ENCODE measurements at places on chromosomes 6 and 20.

DNA sequence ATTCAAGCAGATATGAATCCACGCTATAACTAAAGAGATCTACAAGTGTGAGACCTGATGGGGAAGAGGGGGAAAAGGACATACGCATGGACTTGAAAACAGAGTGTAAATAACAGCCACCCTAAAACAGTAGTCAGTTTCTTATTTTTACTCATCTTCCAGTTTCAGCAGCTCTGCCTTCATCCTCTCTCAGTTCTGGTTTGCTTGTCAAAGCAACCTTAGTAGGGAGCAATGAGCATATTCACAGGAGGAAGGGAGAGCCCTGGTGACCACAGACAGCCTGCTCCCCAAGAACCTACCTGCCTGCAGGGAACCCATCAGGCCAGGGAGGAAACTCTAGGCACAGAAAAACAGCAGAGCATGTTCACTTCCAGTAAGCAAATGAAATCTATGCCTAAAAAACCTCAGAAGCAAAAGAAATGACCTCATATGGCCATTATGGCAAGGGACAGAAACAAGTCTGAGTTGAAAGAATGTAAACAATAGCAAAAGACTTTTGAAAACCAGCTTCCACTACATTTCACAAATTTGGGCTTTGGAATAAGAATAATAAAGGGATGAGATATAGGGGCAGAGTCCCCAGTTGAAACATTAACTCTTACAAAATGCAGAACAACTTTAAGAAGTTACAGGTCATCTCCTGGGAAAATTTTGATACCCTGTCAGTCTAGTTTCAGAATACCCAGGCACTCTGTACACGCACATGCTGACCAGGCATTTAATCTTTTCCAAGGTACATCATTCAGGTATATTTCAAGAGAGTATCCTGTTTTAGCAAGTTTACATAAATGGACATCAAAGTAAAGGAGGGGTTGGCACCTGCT lies 120.8 kb upstream of the BCLAF1 start:
- no peak for DNase-seq

DNA sequence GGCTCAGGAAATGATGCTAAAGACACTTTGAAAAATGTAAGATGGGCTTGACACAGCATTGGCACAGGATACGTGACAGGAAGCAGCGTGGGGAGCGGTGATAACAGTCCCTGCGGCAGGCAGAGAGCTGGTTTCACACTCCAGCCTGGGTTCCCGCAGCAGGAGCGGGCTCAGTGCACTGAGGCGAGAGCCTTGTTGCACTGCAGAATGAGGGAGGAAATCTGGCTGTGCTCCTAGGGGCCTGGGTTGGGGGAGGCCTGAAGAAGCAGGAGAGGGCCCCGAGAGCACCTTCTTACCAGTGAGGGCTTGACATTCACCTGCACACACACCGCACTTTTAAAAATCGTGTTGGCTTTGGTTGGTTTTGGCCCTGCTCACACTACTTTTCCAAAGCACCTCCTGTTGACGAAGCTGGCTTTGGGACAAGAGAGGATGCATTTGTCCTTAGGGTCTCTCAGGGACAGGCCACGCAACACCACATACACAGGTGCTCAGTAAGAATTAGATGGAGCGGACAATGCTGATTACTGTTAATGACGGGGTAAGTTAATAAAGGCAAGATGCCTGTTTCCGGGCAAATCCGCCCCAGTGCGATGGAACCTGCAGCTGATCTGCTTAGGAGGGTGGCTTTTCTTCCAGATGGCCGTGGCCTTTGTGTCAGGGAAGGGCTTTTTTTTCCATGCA lies 49.4 kb upstream of the ARMC2 start:
- peak; percentile 14 for DNase-seq

DNA sequence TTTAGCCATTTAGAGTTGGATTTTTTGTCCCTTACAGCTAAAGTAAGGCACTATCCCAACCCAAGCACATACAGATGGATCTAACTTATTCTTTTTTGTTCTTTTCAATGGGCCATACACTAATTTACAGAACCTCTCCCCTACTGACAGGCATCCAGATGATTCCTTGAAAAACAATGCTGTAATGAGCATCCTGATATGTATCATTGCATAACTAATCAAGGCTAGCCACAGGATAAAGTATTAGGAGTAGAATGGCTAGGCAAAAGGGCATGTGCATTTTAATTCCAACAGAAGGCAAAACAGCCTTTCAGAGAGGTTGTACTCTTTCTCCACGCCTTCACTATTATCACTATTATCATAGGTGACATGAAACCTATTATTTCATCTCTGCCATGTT lies 54.1 kb downstream of the ELOVL5 start:
- no peak for DNase-seq

GRCh38 chr6:15073883-15074465 lies 171.9 kb upstream of the JARID2 start:
- DNase-seq: no peak

DNA sequence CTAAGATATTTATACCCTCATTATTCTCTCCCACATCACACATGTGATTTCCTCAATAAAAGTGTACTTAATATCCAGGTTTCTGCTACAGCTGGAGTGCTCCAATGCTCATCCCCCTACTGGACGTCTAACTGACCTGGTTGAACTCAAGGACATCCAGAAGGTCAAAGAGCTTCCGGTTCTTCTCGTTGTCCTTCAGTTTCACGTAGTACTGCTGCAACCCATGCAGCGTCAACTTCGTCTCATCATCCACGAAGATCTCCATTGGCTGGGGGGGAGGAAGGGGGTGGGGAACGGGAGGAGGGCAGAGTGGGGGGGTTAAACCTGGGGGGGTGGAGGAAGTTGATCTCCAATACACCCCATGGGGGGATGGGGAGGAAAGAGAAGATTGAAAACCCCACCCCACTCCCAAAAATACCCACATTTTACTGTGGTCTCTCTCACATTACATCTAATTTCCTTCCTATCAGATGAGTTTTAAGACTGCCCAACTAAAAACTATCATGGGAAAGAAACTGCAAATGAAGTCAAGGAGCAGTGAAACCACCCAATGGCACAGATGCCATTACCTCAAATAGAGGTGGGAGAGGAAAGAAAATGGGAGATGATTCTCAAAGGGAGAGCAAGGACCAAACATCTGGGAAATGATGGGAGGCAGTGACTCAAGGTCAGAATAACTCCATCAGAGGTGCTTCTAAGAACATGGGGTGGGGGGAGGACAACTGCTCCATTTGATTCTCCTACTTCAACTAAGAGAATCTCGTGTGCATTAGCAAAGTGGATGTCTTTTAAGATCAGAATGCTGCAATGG lies 4.1 kb downstream of the MCCD1 start:
- DNase-seq: no peak

DNA sequence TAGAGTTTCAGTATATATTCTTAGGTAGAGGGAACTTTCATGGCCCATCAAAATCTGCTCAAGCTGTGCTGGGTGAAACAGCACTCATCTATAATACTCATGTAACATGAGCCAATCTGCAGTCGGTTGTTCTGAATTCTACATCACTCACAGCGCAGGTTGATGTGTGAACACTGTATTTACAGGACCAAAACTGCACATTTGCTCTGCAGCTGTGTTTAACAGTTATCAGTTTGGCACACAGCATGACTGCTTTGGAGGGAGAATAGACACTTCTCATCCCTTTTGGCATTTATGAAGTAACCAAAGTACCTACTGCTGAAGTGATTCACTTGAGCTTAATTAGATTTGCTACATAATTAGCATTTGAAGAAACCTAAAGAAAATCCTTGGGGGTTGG lies 225.1 kb downstream of the BCKDHB start:
- DNase-seq: no peak

DNA sequence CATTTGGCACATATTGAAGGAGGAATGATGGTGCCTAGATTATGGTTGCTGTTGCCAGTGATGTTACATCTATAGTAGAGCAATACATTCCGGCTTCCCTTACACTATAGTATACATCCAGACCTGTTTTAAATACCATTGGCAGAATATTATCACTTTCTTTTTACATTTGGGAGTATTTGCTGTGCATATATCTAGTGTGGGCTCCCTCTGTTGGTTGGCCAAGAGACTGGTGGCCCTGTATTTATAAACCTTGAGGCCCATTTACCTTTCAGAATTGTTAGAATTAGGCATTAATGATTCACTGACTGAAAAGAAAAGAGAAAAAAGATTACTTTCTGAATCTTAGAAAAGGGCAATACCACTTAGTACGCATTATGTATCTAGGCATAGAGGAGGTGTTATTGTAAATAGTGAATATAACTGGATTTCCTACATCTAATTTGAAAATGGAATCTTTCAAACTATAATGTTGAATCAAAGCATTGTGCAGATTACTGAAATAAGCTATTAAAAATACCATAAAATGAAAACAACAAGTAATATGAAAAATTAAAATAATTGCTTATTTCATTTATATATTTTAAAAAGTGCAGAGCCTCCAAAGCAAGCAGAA lies 628.8 kb upstream of the MAN1A1 start:
- DNase-seq: peak; percentile 21

DNA sequence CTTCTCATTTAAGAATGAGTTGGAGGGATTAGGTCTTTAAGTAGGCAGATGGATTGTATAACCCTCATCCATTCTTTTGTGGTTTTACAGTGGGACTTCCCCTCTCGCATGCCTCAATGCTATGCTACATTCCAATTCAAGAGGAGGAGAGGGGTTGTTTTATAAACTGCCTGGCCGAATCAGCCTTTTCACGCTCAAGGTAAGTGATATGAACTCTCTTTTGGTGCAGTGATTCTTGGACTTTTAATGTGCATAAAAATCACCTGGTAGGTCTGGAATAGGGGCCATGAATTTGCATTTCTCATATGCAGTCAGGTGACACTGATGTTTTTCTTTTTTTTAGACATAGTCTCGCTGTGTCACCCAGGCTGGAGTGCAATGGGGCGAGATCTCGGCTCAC lies 10.8 kb downstream of the ASXL1 start:
- peak; percentile 52 for DNase-seq

GRCh38 chr20:53884859-53885541 lies 185.4 kb downstream of the BCAS1 start:
- DNase-seq: no peak

DNA sequence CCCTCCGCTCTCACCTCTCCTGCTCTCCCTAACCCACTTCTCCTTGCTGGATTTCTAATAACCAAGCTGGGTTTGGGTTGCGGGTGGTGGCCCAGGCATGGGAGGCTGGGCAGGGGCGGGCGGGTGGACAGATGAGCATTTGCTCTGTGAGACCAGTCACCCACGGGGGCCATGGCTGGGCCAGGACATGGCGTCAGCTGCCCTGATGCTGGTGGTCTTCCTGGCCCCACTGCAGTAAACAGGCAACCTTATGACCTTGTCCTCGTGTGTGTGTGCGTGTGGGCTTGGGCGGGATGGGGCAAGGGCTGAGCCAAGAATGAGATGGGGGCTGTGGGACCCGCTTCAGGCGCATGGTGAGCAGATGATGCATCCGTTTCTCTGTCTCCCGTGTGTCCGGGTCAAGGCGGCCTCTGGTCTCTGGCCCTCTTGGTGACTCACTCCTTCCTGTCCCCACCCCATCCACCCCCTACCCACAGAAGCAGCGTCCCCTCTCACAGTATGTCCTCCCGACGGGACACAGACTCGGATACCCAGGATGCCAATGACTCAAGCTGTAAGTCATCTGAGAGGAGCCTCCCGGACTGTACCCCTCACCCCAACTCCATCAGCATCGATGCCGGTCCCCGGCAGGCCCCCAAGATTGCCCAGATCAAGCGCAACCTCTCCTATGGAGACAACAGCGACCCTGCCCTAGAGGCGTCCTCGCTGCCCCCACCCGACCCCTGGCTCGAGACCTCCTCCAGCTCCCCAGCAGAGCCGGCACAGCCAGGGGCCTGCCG lies 41.4 kb upstream of the MYL9 start:
- DNase-seq: no peak

DNA sequence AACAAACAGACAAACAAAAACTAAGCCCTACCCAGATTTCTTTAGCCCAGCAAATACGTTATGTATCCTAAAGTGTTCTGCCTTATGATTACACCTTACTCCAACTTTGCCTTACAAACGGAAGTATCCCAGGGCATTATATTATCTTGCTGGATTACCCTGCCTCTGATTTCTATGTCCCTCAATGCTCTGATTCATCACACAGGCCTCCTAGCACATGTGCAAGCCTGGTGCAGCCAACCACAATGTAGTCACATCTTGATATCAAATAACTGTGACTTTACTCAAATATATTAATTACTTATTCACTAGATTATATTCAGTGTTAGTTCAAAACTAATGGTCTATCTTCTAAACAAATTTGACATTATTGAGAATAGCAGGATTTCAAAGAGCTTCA lies 598.6 kb downstream of the TBC1D32 start:
- DNase-seq: no peak

DNA sequence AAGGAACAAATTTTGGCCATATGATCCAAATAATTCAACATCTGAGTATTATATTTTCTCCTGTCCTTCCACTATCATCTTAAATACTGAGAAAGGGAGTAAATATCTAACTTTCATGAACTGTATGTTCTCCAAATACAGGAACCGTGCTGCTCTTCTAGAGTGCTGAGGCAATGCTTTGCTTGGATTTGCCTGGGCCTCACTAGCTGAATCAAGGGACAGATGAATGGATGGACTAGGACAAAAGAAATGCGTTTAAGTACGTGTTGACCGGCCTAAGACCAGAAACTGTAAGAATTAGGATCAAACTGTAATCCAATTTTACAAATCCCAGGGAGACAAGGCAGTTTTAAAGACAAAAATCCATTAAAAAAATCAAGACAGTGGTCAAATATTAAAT lies 362.4 kb upstream of the RUNX2 start:
- DNase-seq: no peak

DNA sequence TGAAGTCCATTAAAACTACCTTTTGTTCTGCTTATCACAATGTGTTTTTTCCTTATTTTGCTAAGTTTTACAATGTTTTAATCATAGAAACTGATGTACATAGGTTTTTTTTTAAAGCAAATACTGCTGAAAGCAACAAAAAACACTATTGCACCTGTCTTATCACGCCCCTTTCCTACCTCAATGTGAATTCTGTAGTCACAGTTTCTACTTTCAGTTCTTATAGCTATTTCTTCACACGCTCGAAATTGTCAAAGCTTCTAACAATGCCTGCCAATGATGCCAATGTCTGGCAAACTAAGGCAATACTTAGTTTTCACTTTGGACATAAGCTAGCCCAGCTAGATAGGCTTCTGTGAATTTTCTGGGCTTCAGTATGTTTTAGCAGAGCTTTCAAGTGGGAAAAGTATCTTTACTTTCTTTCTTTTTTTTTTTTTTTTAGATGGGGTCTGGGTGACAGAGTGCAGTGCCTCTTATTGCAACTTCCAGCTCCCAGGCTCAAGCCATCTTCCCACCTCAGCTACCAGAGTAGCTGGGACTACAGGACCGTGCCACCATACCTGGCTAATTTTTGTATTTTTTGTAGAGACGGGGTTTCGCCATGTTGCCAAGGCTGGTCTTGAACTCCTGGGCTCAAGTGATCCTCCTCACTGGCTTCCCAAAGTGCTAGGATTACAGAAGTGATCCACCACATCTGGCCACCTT lies 85.5 kb upstream of the HTR1B start:
- no peak for DNase-seq

GRCh38 chr6:79193971-79194370 lies 40.5 kb downstream of the HMGN3 start:
- DNase-seq: no peak

- no peak for DNase-seq
Measured at GRCh38 chr20:50368813-50369224, 141.4 kb upstream of the PTPN1 start.

- no peak for DNase-seq
Measured at GRCh38 chr6:40559056-40559455, 28.1 kb downstream of the LRFN2 start.

- no peak for DNase-seq
Measured at GRCh38 chr20:51727872-51728271, 40.3 kb downstream of the ATP9A start.

- peak; percentile 69 for DNase-seq
Measured at GRCh38 chr20:58870293-58871014, 17.9 kb downstream of the GNAS start.

GRCh38 chr6:10393544-10394225 lies 21.2 kb downstream of the TFAP2A start:
- DNase-seq: no peak

All from B cell (primary cell).